ENCODE measurements at places on chromosomes 11 and 22.
A peak's percentile ranks its signal among the peaks of the same experiment; 100 is the strongest.

GRCh38 chr11:134409552-134410429, 2.3 kb downstream of the B3GAT1 start:
- peak; percentile 52 for DNase-seq

- no peak for DNase-seq
Observed at GRCh38 chr11:94932503-94932902, 40.9 kb downstream of the CWC15 start.

GRCh38 chr11:35214792-35215193, 75.8 kb downstream of the CD44 start:
- no peak for DNase-seq

GRCh38 chr11:61785837-61786402, 6.5 kb downstream of the TMEM258 start:
- no peak for DNase-seq

DNA sequence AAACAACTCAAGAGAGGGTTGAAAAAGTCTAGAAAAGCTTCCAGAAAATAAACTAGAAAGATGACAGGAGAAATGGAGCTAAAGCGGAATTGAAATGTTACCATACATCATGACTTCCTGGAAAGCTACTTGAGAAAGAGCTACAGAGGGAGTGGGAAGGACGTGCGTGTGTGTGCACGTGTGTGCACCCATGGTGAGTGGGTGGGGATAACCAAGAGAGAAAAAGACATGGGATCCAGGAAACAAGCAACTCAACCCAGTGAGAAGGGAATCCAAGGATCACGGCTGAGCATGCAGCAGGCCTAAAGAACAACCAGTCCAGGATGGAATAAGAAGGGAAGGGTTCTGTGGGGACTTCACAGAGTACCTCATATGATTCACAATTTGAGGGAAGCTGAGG, 21.6 kb downstream of the APOL1 start:
- no peak for DNase-seq

DNA sequence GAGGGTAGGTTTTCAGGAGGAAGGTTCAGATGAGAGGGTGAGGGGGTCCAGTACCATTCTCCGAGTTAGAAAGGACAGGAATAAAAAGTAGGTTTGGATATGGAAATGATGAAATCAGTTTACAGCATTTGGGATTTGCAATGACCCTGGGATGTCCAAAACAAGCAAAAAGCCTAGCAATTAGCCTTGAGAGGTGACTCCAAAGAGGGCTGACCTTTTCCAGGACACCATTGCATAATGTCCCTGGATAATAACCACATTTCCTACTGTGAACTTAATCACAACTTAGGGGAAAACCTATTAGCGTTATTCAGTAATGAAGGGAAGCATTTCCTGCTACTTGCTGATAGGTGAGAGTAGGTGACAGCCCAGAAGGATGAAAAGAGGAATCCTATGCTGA, 101.4 kb upstream of the ARHGAP42 start:
- no peak for DNase-seq

GRCh38 chr11:12175694-12176241, 65.4 kb downstream of the MICAL2 start:
- no peak for DNase-seq

GRCh38 chr11:95154514-95154913, 64.9 kb downstream of the ENDOD1 start:
- no peak for DNase-seq

DNA sequence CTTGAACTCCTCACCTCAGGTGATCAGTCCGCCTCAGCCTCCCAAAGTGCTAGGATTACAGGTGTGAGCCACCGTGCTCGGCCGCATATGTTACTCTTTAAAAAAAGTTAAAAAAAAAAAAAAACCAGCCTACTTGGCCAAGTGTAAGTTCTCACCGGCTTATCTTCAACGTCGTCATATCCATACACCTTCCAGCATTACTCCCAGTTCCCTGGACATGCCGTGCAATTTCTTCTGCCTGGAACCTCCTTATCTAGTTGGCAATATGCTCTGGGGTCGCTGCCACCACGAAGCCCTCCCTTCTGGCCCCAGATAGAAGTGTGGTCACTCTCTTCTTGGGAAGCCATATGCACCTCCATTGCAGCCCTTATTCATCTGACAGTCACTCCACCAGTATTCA, 36.3 kb upstream of the CBX7 start:
- DNase-seq: no peak

- no peak for DNase-seq
Observed at GRCh38 chr11:27204529-27204928, 158.5 kb downstream of the CCDC34 start.

DNA sequence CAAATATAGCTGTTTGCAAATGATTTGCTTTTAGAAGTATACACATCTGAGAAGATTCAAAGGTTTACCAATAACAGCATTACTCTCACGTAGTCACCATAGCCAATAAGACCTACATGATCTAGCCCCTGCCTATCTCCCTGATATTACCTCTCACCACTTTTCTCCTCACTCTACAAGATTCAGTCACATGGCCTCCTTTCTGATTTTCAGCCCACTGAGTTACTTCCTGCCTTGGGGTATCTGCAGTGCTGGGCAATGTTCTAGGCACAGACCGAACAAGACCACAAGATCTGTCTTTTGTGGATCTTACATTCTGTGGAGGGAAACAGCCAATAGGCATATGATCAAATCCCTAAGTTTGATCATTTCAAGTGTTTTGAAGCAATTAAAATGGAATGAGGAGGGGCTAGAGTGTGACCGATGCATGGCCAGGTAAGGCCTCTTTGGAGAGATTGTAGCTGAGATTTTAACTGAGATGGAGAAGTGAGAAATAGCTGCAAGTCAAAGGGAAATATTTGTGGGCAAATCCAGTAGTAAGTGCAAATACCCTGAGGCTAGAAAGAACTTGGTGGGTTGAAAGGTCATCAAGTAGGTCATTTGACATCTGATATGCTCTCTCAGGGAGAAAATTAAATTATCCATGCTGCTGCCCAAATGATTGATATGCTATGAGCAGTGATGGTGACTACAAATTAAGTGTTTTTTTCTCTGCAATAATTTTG, 43.1 kb downstream of the ARL14EP start:
- no peak for DNase-seq

- no peak for DNase-seq
Observed at GRCh38 chr22:42430528-42431125, 1.6 kb downstream of the NFAM1 start.

DNA sequence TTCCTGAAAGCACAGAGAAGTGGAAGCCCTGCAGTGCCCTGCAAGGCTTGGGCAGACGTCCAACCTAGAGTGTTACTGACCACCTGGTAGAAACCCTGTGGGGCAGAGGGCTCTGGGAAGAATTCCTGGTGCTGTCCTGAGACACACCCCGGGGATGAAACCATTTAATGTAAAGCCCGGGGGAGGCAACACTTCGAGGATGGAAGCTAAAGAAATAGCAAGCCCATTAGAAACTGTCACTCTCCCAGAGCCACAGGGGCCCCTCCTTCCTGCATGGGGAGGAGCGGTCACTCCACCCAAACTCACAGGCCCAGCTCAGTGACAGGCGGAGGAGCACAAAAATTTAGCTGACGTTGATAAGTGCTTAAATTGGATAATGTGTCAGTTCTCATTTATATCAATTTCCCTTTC, 57.6 kb downstream of the NRXN2 start:
- no peak for DNase-seq

- peak; percentile 56 for DNase-seq
Observed at GRCh38 chr11:60860943-60861342, 5.2 kb upstream of the PTGDR2 start.

GRCh38 chr22:40212121-40212520, 34.4 kb downstream of the TNRC6B start:
- DNase-seq: no peak

- no peak for DNase-seq
Observed at GRCh38 chr11:69640260-69640994, 529 bp upstream of the CCND1 start.

DNA sequence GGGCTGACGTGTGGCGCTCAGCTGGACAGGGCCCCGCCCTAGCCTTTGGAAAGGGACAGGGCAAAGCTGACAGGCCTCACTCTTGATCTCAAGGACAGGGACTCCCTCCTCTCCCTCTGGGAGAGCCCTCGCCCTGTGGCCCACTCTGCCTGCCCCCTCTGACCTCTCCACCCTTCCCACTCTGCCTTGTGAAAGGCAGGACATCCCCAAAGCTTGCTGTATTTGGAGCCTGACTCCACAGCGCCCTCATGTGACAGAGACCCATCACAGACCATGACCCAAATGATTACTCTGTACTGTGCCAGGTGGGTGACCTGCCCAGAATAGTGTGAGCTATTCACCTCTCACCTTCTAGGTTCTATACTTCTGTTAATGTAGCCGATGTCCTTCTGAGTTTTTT, 18.8 kb downstream of the P2RY2 start:
- DNase-seq: no peak

DNA sequence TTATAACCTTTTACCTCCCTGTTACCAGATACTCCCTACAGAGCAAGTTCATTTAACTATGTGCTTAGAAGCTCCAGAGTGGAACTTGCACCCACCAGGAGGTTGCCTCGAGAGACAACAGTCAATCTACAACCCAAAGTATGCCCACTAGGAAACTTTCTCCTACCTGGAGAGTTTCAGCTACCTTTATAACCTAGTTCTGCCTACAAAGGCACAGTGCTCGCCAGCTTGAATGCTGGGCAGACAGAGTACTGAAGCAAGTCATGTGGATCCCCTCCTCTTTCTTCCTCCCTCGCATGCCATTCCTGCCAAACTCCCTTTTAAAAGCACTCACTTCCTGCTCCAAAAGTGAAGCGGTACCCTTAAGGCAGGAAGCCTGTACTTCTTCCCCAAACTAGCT, 258.9 kb downstream of the SWAP70 start:
- DNase-seq: peak; percentile 3

GRCh38 chr11:32092581-32093170, 1.8 kb downstream of the RCN1 start:
- DNase-seq: no peak

GRCh38 chr22:17381192-17381913, 12.1 kb downstream of the CECR2 start:
- DNase-seq: no peak

- DNase-seq: no peak
Observed at GRCh38 chr11:120054016-120054752, 83.7 kb downstream of the TRIM29 start.

DNA sequence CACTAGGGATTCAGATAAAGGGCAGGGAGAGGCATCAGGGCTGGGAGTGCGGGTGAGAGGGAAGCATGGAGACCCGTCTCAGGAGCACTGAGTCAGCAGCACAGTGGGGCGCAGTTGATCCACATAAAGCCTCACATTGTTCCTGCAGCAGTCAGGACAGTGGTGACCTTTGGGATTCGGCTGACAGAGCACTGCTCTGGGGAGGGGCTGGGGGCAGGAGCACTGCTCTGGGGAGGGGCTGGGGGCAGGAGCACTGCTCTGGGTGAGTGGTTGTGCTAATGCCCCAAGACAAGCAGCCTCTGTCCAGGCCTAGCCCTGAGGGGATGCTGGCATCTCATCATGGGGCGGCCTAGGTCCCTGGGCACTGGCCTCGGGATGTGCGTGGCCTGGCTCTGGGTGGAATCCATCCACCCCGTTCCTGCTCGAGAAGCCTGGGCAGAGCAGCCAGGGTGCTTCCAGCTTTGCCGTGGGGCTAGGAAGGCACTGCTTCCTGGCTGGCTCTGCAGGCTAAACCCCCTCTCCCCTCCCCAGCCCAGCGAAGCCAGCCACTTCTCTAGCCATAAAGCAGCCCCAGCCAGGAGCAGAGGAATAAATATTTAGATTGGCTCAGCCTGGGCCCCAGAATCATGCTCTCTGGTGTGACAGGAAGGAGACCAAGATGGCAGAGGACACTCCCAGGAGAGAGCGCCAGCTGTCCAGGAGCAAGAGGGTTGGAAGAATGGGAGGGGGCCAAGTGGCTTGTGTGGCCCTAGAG, 7.3 kb downstream of the OAF start:
- peak; percentile 87 for DNase-seq

GRCh38 chr11:129705341-129705740, 110.3 kb upstream of the TMEM45B start:
- DNase-seq: no peak

DNA sequence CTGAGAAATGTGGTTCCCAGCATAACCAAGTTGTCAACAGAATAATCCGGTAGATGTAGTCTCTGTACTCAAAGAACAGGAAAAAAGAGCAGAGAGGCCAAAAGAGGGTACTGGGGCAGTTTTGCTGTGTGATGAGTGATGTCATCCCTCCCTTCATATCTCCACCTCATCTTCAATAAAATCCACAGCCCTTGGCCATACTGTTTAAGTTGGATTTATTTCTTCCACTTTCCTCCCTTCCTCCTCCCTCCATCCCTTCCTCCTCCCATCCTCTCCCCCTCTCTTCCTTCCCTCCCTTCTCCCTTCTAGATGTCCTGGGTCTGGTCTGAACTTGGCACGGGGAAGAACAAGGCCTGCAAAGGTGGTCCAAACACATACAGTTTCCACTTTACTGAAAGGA, 18.2 kb upstream of the GRK3 start:
- DNase-seq: no peak

GRCh38 chr11:45067966-45068365, 78.5 kb upstream of the PRDM11 start:
- DNase-seq: no peak

DNA sequence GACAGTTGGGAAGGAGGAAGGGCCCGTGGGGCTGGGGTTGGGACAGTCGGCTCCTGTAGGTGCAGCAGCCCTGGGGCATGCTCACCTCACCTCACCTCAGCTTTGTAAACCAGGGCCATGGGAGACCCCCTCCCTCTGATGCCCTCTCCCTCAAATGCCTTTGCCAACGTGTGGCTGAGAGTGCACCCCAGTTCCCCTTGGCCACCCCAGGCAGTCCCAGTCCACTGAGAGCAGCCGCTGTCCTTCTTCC, 4.2 kb upstream of the NEAT1 start:
- no peak for DNase-seq

DNA sequence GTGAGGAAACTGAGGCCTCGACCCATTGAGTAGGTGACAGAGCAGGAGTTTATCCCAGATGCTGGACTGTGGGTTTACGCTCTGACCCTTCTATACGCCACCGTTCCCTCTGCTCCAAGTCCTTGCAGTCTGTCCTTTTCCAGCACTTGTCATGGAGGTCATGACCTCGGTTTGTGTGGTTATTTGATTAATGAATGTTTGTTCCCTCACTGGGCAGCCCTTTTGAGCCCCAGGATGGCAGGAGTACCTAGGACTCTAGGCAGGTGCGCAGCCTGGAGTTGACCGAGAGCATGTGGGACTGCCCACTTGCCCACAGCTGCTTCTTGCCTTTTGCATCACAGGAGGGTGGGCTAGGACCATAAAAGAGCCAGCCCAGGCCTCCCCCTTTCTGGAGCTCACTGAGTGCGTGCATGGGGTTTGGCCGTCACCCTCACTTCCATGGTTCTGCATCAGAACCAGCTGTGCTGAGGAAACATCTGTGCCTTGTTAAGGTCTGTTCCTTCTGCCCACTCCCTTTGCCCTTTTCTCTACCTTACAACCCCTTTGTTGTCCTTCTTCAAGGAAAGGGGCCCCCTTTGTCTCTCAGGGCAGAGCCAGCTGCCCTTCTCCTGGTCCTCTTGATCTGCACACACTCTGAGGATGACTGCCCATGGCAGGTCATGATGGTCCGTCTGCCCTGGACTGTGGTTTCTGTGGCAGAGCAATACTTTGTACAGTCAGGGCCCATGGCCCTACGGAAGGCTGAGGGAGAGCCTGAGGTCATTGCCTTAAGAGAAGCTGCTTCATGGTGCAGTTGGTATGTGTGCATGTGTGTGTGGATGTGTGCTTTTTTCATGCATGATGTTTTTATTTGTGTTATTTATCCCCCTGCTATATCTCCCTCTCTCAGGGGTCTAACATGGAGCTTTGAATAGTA, 38.2 kb downstream of the BMAL1 start:
- DNase-seq: no peak

- DNase-seq: no peak
Observed at GRCh38 chr11:58776891-58777710, 45.4 kb upstream of the GLYAT start.

GRCh38 chr11:14422052-14422813, 63.2 kb upstream of the RRAS2 start:
- peak; percentile 16 for DNase-seq
